ENCODE measurements at places on chromosomes 2 and 18.

GRCh38 chr2:101307503-101307902 is 998 bp downstream of the RNF149 start:
- peak; percentile 24 for DNase-seq

- no peak for DNase-seq
Measured at GRCh38 chr18:75341897-75342296, 85.6 kb downstream of the SMIM21 start.

DNA sequence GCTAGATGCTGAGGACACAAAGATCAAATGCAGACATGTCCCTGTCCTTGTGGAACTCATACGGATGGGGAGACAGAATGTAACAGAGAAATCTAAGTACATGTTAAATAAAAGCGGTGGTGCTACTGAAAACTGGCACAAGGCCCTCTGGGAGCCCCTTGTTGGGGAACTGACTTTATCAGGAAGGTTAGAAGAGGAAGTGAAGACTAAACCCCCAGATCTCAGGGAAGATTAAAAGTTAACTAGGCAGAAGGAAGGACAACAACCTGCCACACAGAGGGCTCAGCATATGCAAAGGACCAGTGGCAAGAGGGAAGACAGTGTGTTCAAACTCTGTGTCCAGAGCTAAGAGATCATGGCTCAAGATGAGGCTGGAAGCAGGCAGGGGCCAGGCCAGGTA is 4.8 kb downstream of the CACNB4 start:
- peak; percentile 76 for DNase-seq

- no peak for DNase-seq
Measured at GRCh38 chr18:77052297-77052982, 80.1 kb downstream of the MBP start.

DNA sequence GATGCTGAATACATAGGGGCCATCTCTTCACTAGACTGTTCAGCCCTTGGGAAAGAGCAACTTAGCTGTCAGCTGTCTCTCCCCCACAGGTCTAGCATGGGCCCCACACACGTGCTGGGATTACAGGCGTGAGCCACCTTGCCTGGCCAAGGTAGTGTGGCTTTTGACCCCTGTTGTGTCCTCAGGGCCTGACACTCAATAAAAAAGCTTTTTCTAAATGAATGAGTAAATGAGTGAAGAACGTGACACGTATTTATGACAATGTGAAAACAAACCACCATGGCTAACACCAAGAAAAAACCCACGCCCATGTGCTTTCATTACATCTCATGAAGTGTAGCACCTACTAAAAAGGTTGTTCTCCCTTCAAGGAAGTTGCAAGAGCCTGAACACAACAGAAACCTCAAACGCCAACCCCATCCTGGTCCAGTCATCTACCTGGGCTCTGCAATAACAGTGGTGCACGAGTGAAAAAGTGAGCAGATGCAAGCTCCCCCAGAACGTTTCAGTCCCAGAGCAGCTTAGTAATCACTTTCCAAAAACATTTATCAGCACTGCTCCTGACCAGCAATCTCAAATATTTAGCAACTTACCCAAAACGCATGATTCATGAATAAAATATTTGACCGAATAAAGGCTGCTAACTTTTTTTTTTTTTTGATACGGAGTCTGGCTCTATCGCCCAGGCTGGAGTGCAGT is 3.4 kb downstream of the WDFY1 start:
- DNase-seq, result no peak

DNA sequence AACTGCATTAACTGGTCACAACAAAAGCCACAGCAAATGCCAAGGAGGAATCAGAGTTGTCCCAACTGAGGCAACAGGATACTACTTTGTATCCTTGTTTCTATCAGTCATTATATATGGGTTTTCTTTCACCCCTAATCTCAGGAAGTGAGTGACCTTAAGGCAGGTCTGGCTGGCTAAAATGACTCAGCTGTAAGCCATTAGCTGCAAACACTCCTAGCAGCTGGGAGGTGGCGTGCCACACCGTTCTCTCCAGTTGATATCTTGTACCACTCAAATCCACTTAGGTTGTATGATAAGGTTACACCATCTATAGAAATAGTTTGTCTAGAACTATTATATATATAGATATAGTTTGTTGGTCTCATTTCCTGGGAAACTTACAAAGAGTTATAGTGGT is 171.1 kb upstream of the MC4R start:
- DNase-seq, result no peak

GRCh38 chr18:76339246-76339620 is 155.8 kb downstream of the ZNF516 start:
- DNase-seq, result no peak

- no peak for DNase-seq
Measured at GRCh38 chr2:97646977-97647376, 1.1 kb downstream of the COX5B start.

- no peak for DNase-seq
Measured at GRCh38 chr2:3759761-3760160, 56.4 kb downstream of the DCDC2C start.

DNA sequence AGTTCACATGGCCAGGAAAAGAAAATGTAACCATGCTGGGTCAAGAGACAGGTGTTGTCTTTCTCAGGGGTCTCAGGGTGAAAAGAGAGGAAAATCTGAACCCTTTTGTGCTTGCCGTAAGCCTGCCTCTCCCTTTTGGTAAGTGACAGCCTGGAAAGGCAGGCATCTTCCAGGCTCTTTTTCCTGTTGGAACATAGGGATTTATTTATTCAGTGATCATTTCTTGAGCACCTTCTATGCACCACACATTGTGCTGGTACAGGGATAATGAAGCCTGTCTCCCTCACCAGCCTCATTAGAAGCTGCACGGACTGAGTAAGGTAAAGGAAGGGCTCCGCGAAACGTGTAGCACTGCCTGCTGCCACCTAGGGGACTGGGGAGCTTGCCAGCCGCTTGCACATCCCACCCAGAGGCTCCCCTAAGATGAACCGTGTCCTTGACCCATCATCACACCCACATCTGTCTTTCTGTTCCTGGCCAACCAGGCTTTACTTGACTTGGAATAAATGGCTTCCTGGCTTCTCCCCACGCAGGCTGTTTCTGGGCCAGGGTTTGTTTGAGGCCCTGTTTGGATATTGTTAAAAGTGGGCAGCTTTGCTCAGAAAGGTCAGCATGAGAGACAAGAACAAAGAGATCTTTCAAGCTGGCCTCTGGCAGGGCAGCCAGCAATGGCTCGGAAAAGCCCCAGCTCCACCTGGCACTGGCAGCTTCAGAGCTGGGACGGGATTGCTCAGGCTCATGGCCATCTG is 73.3 kb upstream of the MCFD2 start:
- DNase-seq, result no peak

DNA sequence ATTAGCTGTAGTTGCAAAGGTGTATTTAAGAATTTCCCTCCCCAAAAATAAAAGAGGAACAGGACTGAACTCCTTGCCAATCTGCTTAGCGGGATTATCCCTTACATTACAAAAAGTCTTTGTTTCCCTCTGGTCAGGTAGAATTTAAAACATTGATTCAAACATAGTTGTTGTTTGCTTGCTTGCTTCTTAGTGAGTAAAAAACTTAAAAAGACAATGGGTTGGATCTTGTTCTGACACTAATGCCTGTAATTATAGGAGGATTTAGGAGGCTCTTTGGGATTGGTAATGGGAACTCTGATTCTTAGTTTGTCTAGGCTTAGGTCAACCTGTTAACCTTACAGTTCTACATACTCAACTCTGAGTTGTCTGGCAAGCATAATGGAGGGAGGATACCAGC is 3.7 kb upstream of the CEBPZOS start:
- no peak for DNase-seq

- DNase-seq, result no peak
Measured at GRCh38 chr18:46055838-46056230, 16.2 kb downstream of the PSTPIP2 start.

DNA sequence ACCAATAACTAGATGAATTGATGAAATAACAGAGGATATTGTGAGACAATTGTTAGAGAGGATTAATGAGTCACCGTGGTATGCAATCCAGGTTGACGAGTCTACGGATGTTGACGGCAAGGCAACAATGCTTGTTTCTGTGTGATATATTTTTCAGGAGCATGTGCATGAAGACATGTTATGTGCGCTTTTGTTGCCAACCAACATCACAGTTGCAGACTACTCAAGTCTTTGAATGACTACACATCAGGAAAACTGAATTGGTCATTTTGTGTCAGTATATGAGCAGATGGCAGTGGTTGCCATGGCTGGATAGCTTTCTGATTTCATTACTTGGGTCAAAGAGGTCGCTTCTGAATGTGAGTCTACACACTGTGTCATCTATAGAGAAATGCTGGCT is 96.8 kb upstream of the CRACDL start:
- DNase-seq, result peak; percentile 9

DNA sequence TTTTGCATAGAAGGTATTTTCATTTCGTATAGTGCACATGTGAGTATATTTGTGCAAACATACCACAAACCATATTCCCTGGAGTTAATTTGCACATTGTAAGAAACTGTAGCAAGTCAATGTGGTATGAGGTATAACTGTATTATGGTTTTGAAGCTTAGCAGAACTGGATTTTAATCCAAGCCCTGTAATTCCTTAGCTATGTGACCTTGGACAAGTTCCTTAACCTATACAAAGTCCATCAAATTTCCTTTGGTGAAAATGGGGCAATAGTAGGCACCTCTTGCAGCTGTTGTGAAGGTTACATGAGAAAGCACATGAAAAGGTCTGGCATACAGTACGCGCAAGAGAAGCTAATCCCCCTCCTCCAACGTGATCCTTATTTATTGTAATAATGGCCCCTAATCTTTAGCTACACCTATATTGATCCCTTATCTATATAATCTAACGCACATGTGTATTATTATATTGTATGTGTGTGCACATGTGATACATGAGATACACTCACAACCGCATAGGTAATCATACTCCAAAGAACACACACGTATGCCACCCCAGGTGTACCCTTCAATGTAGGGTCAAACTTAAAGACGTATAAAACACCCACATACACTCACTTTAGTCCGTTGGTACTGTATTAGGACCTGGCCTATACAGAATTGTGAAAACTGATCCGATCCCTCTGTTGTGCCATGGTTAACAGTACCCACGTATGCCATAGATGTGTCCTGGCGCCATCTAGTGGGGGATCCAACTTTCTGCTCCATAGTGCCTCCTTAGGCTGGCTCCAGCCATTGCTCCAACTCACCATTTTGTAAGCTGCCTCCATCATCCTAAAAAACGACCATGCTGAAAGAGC is 402.9 kb upstream of the SLC14A2 start:
- peak; percentile 78 for DNase-seq

- DNase-seq, result no peak
Measured at GRCh38 chr2:176648700-176649297, 379.6 kb downstream of the MTX2 start.

- DNase-seq, result no peak
Measured at GRCh38 chr2:127623388-127624319, 22.3 kb upstream of the GPR17 start.

- peak; percentile 78 for DNase-seq
Measured at GRCh38 chr18:57084331-57085271, 62.3 kb upstream of the BOD1L2 start.

- peak; percentile 31 for DNase-seq
Measured at GRCh38 chr2:118294063-118294462, 205.8 kb downstream of the INSIG2 start.

DNA sequence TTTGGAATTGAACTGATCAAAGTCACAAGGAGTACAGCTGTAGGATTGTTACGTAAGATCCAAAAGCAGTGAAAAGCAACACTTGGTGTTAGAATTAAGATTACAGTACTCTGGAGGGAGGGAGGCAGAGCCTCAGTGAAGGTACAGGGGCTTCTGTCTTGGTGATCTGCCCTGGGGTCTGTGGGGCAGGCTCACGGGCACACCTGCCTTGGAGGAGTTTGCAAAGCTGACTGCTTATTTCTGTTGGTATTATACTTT is 114.9 kb downstream of the NCK2 start:
- no peak for DNase-seq

DNA sequence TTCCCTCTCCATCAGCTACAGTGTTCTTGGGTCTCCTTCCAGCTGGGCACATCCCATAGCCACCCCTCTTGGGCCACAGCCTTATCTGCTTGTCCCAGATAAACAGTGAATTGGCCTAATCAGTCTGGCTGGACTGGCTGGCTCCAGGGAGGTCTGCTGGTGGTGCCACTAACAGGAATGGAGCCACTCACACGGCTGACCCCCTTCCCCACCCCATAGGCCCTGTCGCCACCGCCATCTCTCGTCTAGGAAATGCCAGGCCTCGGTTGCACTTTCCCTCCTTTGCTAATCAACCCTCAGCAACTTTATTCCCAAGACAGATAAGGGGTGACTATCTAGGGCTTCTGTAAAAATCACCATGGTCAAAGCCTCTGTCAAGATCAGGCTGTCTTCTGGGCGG is 23.0 kb upstream of the TNP1 start:
- DNase-seq, result no peak

GRCh38 chr2:155389224-155389623 is 690.7 kb downstream of the KCNJ3 start:
- no peak for DNase-seq

GRCh38 chr18:65487569-65487968 is 263.2 kb upstream of the CDH7 start:
- no peak for DNase-seq
